IPS DF 6.9 (cell line): ENCODE measurements at places on chromosomes 11 and 22.

- no peak for DNase-seq
These were observed 26.9 kb downstream of the ARFGAP3 start for GRCh38 chr22:42830161-42830560.

GRCh38 chr22:45838305-45838887, 138.6 kb downstream of the WNT7B start:
- no peak for DNase-seq

DNA sequence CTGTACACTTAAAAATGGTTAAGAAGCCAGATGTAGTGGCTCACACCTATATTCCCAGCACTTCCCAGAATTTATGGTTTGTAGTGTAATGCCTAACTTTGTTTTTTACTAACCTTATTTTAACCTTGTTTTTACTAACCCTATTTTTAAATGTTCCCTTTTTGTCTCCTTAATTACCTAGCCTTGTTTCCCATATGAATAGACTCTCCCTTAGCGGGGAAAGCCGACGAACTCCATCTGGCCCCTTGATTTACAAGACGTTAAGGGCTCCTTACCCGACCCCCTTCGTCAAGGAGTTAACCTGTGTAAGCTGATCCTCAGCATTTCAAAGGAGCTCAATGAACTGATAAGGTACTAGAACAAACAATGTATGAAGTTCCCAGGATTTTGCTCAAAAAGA, 17.1 kb downstream of the APOBEC3H start:
- DNase-seq = no peak

DNA sequence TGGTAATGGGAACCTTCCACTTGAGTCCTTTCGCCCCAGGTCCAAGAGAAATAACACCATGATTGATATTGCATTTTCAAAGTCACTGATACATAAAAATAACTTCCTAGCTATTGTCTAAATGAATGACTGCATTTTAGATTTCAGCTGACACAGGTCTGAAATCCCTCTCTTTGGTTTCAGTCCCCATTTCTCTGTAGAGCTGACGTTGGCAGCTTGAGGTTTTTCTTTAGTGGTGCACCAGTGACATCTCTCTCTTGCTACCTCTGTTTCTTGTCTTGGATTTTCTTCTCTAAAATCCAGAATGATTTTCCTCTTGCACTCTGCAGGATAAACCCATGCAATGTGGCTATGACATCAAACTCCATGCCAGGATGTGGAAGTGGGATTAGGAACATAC, 31.7 kb upstream of the SORL1 start:
- no peak for DNase-seq

DNA sequence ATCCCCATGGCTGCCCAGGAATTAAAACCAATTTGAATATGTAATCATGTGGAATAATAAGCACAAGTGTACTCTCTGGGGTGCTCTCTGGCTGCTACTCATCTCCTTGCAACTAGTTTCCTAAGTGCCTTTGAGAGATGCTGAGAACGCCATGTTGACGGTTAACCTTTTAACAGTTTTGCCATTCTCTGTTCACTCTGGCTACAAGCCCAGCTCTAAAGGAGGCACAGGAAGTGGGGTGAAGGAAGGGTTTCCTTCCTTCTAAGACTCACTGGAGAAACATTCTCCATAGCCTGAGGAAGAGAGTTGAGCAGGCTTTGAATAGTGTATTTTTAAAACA, 122.0 kb upstream of the ZC3H12C start:
- DNase-seq = no peak

- no peak for DNase-seq
These were observed 27.3 kb upstream of the SUSD2 start for GRCh38 chr22:24153959-24154358.

DNA sequence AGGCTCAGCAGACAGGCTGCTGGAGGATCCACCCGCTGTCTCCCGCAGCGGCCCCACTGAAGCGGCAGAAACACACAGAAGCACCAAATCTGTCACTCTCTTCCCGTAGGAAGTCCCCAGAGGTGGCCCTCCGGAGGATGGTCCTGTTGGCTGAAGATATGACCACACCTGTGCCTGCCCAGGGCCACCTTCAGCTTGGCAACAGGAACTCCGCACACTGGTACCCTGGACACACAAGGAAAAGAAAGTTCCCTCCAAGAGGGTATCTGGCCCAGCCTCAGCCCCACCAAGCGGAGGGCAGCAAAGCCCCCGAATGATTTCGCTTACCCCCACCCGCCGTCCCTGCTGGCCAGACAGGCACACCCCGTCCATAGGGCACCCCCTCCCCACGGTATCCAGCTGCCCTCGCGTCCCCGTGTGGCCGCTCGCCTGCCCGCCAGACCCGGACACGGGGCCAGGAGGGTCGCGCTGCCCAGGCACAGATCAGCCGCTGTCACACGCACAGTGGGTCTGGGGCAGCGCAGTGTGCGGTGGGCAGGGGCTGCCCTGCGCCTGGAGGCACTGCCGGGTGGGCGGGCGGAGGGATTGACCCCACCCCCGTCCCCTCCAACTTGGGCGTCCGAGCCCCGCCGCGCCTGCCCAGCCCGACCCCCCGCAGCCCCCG, 7.0 kb downstream of the RASSF7 start:
- no peak for DNase-seq
